ENCODE measurements at places on chromosomes 7 and 10.

GRCh38 chr7:137441451-137441850 is 97.9 kb upstream of the PTN start:
- peak; percentile 77 for ATAC-seq

DNA sequence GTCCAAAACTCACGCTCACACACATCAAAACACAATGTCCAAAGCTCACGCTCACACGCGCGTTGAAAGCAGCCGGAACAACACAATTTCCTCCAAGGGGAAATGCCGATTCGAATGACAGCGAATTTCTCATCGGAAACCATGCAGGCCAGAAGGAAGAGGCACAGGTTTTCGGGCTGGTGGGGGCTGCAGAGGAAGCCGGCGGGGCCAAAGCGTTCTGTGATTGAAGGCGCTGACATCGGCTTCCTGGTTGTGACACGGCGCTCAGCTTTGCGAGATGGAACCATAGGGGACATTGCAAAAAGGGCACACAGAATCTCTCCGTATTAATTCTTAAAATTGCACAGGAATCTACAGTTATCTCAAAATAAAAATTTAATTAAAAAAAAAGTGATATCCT is 61.3 kb downstream of the FOXL3 start:
- no peak for ATAC-seq

DNA sequence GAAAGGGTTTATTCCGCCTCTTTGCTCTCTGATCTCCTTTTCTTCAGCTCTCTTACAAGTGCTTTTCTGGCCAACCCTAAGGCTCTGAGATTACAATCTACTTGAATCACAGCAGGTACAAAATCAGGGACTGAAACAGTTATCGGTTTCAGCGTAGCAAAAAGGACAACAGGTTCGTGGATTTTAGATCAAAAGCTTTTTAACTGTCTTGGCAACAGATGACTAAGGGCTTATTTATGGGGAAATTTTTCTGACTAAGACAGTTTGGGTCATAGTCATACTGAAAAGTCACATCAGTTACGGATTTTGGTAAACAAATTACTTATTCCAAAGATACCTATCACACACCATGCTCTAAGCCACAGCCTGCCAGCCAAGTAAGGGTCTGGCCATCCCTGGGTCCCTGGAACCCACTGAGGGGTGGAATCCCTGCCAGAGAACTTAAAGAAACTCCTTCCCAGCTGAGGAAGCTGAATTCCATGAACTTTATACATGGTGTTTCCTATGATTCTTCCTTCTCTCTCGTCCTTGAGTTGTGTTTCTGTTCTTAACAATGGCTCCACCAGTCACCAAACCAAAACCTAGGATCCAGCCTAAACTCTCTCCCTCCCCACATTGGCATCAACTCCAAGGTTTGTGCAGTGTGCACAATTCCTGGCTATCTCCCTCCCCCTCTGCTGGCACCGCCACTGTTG is 169.3 kb downstream of the FAM107B start:
- ATAC-seq = no peak

DNA sequence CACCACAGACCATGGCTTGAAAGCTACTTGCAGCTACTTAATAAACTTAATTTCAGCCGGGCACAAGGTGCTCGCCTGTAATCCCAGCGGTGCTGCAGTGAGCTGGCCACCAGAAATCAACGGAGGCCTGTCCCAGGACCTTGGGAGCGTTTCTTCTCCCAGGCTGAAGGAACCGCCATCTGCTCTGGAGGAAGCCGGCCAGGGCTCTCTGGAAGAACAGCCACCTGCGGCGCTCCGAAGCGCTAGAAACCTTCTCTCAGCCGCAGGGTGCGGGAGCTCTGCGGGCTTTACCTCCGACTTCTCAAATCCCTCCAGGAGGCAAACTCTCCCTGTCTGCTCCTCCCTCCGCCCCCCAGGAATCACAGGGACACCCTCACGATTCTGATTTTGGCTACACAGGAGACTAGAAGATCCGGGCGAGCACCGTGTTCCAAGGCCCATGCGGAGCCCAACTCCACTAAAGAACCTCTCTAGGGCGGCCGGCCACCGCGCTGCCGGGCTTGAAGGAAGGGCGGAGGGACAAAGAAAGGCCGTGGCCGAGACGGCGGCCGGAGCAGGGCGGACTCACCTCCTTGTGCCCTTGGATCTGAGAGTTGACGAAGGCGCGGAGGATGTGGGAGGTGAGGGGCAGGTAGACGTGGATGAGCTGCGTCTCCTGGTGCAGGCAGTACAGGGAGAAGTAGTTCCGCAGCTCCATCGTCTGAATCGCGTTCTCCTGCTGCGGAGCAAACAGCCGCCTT is 14.4 kb downstream of the NUDT1 start:
- ATAC-seq = no peak

- peak; percentile 72 for ATAC-seq
Measured at GRCh38 chr7:112162142-112162766, 43.9 kb downstream of the DOCK4 start.

DNA sequence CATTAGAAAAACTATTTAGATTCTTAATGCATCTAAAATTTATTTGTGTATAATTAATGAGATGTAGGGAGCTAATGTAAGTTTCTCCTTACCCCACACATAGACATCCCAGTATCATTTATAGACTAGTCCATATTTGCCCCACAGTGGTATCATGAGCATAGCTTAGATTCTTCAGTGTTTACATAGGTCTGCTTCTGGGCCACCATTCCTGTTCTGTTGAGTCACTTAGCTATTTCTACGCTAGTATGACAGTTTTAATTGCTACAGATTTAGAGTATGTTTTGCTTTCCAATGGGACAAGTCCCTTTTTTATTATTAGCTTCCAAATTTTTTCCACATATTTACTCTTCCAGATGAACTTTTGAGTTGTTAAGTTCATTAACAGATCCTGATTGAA is 69.4 kb downstream of the MCMBP start:
- no peak for ATAC-seq

DNA sequence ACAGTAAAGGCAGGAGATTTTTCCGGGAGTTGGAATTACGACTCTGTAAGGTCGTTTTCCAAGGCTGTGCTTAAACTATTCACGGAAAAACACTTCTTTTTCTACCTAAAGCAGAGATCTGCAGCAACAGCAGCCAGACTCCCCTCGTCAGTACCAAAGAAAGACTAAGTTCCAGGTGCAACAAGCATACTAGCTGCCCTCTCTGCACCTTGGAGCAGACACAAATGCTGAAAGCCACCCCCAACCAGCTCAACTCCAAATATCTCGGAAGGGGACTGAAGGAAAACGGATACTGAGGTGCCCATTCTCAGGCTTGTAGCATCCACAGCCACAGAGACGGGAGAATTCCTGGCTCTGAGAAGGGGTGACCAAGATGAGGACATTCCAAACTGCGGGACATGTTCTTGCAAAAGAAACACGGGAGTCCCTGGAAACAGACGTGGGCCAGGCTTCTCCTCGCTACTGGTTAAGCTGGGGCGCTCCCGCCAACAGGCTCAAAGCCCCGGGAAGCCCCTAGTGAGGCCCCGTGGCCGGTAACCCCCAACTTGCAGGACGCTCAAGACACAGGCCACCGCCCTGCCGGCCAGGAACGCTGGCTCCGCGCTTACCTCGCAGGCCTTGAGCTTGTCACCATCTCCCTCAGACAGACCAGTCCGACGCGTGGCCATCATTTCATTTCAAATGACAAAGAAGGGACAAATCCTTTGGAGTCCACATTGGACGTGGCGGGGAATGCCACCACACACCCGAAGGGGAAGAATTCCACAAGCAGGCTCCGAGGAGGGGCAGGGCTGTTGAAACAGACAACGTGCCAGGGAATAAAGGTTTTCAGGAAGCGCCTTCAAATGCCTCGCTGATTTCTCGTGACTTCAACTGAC is 2.2 kb downstream of the ARHGAP21 start:
- no peak for ATAC-seq

DNA sequence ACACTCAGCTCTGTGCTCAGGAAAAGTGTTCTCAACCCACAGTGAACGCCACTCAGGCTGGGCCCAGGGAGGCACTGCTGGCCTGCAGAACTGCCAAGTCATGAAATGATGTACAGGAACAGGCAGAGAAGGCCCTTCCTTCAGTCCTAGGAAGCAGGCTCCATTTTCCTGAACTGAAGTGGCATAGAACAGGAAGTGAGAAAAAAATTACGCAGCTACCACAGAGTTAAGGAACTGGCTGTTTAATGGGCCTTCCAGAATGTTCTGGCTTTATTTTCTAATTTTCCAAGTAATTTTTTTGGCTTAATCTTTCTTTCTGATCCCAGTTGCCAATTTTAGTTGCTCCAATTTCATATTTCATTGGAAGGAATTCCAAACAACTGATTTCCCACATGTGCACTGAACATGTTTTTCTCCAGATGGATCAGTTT is 39.3 kb downstream of the LRRC18 start:
- no peak for ATAC-seq

- no peak for ATAC-seq
Measured at GRCh38 chr10:71463111-71463510, 66.4 kb downstream of the CDH23 start.

DNA sequence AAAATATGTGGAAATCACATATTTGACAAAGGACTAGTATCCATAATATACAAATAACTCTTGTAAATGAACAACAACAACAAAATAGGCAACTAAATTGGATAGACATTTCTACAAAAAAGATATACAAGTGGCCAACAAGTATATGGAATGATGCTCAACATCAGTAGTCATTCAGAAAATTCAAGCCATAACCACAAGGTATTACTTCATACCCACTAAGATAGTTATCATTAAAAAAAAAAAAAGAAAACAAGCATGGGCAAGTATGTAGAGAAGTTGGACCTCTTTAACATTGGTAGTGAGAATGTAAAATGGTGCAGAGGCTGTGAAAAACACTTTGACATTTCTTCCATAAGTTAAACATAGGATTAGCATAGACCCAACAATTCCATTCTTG is 80.8 kb downstream of the CYP26A1 start:
- no peak for ATAC-seq

- no peak for ATAC-seq
Measured at GRCh38 chr7:41052201-41052600, 650.7 kb downstream of the INHBA start.

DNA sequence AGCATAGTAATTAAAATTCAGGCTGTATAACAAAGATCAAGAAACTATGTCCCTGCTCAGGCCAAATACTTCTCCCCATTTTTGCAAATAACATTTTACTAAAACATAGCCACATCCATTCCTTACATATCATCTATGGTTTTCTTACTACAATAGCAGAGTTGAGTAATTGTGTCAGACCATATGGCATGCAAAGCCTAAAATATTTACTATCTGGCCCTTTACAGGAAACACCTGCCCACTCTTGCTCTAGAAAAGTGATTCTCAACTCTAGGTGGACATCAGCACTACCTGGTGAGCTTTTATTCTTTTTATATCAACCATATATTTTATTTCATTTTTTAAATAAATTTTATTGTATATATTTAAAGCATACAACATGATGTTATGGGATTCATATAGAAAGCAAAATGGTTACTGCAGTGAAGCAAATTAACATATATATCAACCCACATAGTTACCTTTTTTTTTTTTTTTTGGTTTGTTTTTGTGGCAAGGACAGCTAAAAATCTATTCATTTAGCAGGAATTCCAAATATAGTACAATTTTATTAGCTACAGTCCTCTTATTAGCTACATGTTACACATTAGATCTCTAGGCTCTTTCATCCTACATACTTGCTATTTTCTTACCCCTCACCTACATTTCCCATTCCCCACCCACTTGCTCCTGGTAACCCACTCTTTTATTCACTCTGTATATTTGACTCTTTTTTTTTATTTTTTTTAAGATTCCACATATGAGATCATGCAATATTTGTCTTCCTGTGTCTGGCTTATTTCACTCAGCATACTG is 19.6 kb downstream of the ABI1 start:
- ATAC-seq = no peak

- ATAC-seq = peak; percentile 40
Measured at GRCh38 chr7:149714910-149715471, 58.4 kb downstream of the ZNF467 start.

GRCh38 chr7:1009747-1010146 is 26.8 kb downstream of the CYP2W1 start:
- no peak for ATAC-seq

DNA sequence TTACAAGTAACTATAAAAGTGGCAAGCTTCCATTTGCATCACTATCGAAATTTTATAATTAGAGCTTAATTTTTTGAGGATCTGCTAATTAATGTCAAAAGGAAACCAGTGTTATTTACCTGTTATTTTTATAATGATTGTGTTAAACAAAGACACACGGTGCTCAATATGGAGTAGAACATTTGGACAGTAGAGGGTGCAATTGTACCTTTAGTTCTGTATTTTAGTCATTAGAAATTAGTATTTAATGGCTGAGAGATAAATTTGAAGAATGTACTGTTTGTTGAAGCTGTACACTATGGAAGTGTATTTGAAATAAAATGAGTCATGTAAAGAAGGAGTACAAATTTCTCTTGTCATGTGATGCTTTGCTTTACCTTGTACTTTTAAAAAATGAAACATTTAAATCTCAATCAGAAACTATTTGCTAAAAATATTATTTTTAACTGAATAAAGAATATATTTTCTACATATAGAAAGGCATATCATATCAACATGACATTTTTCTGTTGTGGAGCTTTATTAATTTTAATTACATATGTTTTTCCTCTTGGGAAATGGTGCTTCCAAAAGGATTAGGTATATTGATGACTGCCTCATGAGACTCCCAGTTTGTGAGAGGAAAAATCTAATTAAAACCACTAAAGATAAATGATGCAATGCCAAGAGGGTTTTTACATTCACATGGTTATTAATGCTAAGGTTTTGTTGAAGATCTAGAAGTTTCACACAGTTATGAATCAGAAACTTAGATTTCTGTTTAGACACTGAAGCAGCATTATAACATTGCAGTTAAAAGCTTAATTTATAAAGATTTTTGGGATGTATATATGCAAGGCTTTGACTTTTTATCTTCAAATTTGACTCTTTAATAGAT is 10.4 kb upstream of the PRKG1 start:
- no peak for ATAC-seq

GRCh38 chr7:129906700-129907099 is 46.1 kb downstream of the UBE2H start:
- ATAC-seq = peak; percentile 34

DNA sequence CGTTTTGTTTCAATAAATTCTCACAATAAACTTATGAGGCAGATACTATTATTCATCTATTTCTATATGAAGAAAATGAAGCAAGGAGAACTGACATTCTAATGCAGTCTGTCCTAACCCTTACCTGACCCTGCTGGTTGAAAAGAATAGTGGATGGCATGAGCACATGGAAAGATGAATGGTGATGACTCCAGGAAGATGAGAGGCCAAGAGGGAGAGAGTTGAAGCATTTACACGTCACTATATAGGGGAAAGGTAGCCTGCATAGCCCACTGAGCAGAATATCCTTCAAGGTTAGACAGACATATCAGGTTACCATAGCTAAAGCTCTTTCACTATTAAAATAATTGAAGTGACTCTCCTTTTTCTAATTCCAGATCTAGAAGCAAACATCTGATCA is 163.9 kb upstream of the CDK1 start:
- ATAC-seq = no peak

- ATAC-seq = no peak
Measured at GRCh38 chr10:76022366-76022765, 590.9 kb downstream of the LRMDA start.

GRCh38 chr10:11118686-11119085 is 101.0 kb downstream of the CELF2 start:
- no peak for ATAC-seq

- ATAC-seq = no peak
Measured at GRCh38 chr10:98758463-98758862, 311.7 kb upstream of the HPS1 start.
